ENCODE measurements at places on chromosomes 12 and 14.

DNA sequence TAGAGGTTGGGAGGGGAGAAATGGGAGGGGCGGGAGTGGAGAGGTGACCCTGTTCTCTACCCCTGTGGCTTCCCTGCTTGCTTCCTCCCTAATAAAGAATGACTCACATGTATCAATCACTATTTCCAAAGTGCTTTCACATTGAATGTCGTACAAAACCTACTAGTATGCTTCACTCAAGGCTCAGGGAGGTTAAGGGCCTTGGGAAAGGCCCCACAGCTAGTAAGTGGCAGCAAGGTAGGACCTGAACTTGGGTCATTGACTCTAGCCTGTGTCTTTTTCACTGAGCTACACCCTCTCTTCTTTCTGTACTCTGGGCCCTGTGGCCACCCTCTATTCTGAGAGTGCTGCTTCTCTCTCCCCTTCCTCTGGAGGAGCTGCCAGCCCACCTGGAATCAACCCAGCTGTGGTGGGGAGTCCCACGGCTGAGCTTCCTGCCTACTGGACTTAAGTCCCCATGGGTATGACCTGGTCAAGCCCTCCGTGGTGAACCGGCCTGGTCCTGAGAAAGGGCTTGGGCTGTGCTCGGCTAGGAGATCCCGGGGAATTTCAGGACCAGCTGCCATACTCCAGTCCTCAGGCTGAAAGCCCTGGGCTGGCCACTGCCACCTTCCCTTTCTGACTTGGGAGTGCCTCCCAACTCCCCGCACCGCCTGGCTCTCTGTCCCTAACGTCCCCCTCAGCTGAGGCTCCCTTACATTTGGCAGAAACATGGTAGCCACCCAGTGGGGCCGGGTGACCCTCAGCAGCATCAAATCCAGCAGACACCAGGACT, 13.0 kb downstream of the SLC48A1 start:
- no peak for DNase-seq

- DNase-seq: no peak
Observed at GRCh38 chr12:107513636-107514400, 171.8 kb upstream of the PWP1 start.

DNA sequence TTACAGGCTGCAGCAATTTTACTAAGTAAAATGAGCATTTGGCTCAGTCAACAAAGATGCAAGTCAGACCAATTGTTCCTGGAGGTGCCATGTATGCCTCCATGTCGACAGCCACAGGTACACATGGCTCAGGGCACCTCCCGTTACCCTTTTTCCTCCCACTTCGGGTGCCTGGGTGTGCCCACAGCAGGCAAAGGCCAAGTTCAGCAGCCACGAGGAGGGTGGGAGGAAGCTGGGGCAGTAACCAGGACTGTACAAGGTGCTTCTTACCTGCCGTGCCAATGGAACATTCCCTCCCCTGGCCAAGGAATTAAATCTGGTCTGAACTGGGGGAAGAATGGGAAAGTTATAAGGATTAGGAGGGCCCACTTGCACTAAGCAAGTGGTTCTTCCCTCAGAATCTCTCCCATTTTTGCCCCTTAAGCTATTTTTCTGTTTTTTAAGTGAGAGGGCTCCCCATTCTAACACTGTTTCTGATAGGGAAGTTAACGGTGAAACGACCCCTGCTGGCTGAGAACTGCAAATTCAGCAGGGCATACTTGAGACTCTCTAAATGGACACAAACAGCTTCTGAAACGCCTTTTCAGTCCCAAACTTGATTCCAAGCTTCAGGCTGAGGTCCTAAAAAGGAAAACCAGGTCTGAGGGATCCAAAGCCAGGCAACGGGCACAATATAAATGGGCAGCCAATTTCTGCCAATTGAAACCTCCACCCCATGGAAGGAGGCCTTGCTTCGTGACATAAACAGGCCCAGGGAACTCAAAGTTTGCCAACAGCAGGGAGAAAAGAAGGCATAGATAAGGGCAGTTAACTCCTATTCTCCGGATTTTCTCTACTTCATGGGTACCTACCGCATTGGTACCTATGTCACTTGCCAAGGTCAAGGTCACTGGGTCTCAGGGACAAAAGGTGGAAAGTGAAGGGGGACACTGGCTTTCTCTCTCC, 24.8 kb downstream of the CLECL1 start:
- peak; percentile 60 for DNase-seq

- DNase-seq: no peak
Observed at GRCh38 chr12:55060470-55060869, 40.7 kb downstream of the NEUROD4 start.

DNA sequence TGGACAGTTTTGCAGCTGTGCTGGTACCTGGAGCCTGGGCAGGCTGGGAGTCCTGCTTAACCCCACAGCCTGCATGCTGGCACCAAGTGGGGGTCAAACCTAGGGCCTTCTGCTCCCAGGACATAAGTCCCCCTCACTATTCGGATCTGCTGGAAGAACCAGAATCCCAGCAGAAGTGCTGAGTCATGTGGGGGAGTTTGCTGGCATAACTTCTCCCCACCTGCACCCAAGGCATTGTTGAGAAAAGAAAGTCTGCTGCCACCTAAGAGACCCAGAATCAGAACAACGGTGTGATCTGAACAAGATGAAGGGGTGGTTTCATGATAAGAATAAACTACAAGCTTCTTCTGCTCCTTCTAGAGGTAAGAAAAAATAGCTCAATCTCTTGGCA, 102.7 kb downstream of the RBM19 start:
- DNase-seq: no peak

- DNase-seq: no peak
Observed at GRCh38 chr14:62253911-62254310, 491.7 kb downstream of the SNAPC1 start.

- DNase-seq: no peak
Observed at GRCh38 chr12:17588968-17589367, 501.0 kb downstream of the RERGL start.
